ENCODE measurements at places on chromosomes 3 and 15.

DNA sequence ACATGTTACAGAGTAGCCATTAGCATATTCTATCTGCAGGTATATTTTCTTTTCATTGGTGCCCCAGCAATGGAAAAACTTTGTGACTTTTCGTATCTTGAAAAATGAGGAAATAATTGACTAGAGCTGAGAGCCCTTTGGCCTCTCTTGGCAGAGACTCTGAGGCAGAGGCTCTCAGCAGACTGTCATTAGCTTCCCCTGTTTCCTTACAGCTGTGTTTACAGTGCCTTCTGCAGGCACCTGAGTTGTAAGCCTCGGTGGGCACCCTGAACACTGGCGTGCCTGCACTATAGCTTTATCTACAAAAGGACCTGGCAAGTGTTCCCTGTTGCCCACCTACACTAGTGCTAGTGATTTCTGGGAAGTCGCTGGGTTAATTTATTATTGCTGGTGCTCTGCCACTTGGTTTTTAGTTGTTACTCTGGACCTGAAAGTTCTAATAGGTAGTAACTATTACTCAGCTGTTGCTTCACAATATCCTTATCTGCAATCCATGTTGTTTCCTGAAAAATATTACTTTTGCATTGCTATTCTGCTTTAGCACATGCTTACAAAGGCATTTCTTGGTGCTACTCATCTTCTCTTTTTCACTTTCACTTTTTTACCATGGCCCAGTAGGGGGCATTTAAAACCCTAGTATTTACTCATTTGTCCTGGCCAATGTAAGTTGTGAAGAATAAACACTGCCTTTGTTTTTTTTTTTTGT lies 7.8 kb upstream of the GPR171 start:
- no peak for DNase-seq

- no peak for DNase-seq
Measured at GRCh38 chr3:139529662-139530061, 9.9 kb downstream of the RBP1 start.

GRCh38 chr15:48131324-48131723 lies 10.5 kb downstream of the SLC24A5 start:
- no peak for DNase-seq

DNA sequence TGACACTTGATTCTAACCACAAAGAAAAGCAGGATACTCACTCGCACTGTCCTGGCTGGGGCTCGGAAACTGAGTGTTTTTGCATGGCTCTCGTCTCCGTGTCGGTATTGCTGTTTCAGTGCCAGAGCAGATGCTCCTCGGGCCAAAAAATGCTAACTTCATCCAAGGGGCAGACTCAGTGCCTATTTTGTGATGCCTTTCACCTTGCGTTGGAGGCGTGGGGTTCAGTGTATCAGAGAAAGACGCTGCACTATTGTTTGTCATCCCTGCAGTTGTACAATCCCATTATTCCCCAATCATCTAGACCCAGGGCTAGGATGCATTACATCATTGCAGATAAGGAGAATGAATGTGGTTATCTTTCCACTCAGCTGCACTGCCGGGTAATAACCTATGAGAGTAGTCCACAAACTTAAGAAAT lies 1.4 kb downstream of the CACNA2D3 start:
- DNase-seq = no peak

DNA sequence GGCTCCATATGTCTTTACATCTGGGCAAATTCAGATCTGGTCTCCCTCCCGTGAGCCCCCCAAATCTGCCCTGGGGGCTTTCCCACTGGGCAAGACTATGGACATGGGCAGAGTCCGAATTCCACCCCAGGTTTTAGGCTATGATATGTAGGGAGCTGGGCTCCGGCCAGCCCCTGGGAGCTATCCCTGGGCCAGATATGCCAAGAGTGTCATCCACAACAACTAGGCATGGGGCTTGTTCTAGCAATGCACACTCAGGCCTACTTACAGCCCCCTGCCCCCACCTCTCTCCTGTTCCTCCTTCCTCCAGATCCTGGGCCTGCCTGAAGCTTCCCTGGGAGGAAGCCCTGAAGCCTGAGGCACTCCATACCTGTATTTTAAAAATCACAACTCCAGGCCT lies 622 bp downstream of the XIRP1 start:
- no peak for DNase-seq
